ENCODE measurements at places on chromosomes 16 and 17.

DNA sequence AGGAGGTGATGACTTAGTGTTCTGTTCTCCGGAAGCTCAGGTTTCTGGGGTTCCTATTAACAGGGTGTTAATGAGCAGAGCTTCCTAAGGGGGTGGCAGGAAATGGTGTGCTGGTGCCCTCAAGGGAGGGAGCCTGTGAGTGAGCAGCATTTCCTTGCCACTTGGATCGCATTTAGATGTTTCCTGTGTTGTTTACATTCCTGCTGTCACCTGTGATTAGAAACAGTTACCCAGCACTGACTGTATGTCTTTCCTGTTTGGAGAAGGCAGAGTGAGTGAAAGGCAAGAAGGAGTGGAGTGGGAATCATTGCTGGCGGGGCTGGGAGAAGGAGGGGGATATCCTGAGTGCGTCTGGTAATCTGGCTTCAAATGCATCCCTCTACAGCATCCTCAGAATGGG is 214.6 kb downstream of the CCDC182 start:
- DNase-seq: no peak

DNA sequence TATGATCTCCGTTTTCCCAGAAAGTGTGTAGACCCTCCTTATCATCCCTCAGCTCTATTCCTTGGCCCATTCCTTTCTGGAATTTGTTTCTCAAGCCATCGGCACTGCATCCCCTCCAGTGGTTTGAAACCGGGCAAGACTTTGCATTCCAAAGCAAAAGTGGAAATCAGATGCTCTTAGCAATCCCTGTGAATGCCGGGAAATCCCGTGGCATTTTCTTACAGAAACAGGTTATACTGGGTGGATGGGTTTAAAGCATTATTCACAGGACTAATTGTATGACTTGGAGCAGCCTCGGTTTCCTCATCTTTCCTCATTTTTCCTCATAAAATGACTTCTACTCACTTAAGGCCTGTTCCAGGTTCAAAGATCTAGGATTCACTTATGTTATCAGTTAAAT is 52.0 kb downstream of the MAP2K6 start:
- DNase-seq: no peak

- DNase-seq: no peak
Measured at GRCh38 chr17:3915995-3916696, at the start of gene P2RX1. Gene P2RX1 (minus strand): TSS chr17:3916465. CDS start chr17:3916225, 240 bp downstream.

DNA sequence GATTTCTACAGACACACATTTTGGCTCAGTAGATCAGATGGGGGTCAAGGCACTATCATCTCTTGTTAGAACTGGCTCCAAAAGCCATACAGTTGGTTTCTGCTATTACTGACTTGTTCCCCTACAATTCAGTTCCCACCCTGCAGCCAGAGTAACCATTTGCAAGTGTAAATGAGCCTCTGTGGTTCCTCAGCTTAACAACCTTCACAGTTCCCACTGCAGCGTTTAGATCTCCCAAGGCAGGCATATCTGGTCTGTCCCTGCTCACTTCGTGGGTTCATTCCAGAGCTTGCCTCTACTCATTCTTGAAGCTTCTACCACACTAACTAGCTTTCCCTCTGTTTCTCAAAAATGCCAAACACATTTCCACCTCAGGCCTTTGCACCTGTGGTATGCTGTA is 186.1 kb downstream of the CBLN1 start:
- no peak for DNase-seq

DNA sequence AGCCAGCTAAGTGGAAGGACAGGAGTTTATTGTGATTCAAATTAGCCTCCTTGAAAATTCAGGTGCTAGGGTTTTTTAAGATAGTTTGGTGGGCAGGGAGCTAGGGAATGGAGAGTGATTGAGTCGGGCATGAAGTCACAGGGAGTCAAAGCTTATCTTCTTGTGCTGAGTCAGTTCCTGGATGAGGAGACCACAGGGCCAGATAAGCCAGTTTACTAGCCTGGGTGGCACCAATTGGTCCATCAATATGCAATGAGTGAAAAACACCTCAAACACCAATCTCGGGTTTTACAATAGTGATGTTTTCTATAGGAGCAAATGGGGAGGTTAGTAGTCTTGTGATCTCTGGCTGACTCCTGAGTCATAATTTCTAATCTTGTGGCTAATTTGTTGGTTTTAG is 165.1 kb downstream of the ABCC12 start:
- no peak for DNase-seq

DNA sequence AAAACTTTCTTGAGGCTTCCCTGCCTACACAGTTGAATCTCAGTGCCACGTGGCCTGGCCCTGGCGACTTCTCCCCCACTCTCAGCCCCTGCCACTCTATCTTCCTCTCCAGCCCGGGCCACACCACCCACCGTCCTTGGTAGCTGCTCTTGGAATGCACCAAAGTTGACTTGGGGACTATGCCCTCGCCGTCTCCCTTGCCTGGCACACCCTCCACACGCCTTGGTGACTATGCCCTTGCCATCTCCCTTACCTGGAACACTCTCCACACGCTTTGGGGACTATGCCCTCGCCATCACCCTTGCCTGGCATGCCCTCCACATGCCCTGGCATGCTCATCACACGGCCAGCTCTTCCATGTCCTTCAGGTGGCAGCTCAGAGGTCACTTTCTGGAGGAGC is 15.5 kb upstream of the TVP23A start:
- no peak for DNase-seq

Data from activated gamma-delta T cell (primary cell).